ENCODE measurements at places on chromosomes 3 and 15.

DNA sequence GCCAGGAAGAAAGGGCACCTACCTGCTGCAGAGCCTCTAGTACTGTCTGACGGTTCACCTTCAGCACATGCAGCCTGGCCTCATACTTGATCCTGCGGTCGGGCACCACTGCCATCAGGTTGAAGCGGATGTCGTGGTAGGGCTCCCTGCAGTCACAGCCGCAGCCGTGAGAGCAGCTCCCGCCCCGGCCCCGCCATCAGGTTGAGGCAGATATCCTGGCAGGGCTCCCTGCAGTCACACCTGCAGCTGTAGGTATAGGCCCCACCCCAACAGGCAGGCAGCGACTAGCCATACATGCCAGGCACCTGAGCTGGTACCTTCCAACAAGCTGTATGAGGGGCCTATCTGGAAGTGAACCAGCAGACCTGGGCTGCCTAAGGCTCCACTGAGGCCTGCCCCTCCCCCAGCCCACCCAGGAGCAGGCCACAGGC is 38.7 kb downstream of the SEMA3G start:
- DNase-seq: no peak

- DNase-seq: no peak
Measured at GRCh38 chr3:120407508-120408287, 43.1 kb downstream of the FSTL1 start.

GRCh38 chr3:183991403-183991802 is 26.3 kb downstream of the ABCC5 start:
- DNase-seq: no peak

DNA sequence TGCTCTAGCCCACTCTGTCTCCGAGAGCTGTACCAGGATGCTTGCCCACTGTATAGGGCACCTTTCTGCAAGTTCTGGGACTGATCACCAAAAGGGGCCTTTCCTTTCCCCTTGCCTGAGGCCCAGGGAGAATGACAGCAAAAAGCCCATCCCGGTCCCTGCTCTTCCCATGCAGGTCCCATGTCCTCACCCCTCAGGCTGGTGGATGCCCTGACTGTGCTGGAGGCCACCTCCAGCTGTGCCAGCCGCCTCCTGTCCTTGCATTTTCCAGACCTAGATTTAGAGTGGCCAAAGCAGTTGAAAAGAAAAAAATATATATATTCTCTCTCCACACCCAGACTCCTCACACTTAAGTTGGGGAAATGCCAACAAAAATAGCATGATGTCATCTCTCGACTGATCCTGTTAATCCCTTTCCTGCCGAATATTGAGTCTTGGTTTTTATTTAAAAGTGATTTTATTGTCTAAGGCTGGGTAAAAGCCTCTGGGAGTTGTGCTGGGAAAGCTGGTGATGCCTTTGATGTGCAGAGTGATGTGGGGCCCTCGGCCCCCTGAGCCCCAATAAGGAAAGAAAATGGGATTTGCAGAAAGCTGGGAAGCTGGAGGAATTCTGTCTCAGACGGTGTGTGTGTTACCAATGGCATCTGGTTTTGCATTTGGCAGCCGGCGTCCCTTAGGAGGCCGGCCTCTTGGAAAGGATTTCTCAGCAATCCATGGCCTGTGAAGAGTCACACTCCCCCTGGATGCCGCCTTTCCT is 29.3 kb upstream of the TPM1 start:
- no peak for DNase-seq

DNA sequence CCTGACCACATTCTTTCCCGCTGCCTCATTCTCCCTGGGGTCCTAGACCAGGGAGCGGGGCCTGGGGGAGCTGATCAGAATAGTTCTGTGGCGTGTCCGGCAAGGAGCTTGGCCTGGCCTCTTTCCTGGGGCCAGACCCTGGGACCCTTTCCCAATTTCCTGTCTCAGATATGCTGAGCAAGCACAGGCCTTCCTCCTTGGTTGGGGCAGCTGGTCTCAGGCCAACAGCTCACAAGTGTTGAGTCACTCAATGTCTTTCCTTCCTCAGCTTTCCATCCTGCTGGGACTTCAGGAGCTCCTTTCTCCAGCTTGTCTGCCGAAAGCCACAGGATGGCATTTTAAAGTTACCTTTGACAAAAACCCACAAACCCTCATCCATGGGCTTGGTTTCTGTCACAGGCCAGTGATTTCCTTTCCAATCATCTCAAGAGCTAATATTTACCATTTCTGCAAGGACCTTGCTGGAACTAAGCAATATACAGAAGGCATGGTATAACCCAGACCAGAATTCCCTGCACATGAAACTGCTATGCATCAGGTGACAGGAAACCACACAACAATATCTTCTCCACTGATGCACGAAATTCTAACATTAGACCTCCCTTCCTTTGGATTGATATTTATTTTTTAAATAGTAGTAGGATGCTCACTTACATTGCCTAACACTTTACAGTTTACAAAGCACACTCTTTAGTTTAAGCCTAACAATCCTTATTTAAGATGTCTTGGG is 19.5 kb upstream of the TIMP4 start:
- DNase-seq: peak; percentile 50

DNA sequence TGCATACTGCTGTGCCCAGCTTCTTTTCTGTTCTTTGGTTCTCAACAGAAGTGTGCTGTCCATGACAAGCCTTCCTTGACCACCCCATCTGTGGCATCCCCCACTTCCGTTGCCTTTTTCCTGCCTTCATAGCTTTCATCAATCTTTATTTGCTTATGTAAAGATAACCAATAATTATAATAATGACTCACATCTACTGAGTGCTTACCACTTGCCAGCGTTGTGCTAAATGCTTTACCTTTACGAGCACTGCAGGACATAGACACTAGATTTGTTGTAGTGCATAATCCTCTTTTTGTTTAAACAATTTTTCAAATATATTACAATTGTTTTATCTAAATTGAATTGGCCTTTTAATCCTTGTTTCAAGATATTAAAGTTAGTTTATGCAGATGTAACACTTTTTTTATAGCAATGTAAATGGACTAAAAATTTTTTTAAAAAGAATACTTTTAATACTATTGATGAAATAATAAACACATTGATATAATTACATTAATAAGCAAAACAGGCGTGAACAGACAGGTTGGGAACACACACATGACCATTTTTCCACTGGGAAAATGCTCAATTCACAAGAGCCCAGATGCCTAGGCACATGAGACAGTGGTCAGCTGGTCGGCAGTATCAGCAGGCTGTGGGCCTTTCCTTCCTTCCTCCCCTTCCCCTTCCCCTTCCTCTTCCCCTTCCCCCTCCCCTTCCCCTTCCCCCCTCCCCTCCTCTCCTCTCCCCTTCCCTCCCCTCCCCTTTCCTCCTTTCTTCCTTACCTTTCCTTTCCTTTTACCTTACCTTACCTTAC is 42.5 kb downstream of the TRAK1 start:
- no peak for DNase-seq

GRCh38 chr3:22284559-22284958 is 533.5 kb upstream of the ZNF385D start:
- no peak for DNase-seq

DNA sequence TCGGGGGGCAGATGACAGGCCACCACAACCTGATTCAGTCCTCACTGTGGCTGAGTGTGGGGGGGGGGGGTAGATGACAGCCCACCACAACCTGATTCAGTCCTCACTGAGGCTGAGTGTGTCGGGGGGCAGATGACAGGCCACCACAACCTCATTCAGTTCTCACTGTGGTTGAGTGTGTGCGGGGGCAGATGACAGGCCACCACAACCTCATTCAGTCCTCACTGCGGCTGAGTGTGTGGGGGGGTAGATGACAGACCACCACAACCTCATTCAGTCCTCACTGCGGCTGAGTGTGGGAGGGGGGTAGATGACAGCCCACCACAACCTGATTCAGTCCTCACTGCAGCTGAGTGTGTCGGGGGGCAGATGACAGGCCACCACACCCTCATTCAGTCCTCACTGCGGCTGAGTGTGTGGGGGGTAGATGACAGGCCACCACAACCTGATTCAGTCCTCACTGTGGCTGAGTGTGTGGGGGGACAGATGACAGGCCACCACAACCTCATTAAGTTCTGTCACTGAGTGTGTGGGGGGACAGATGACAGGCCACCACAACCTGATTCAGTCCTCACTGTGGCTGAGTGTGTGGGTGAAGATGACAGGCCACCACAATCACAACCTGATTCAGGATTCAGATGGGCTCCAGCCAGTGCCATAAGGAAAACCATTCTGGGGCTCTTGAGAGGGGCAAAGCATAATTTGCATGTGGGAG is 16.9 kb downstream of the ZNF717 start:
- DNase-seq: no peak

GRCh38 chr3:53970661-53971060 is 79.0 kb upstream of the SELENOK start:
- DNase-seq: no peak

DNA sequence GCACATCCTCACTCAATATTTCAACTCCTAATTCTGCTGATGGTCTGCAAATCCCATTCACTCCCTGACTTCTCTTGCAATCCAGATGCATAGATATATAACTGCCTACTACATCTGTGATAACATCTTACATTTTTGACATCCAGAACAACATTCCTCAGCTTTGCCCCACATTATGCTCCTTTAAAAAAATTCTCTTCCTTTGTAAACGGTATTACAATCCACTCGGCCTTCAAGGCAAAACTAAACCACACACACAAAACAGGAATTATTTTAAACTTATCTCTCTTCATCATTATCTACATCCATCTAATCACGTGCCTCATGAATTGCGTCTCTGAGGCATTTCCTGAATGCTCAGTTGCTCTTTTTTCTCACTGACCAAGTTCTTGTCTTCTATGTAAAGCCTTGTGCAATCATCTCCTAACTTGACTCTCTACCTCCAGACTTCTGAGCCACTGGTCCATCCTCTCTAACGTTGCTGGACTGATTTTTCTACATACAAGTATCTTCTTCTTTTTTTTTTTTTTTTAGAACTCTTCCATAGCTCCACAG is 117.0 kb downstream of the SATB1 start:
- no peak for DNase-seq

DNA sequence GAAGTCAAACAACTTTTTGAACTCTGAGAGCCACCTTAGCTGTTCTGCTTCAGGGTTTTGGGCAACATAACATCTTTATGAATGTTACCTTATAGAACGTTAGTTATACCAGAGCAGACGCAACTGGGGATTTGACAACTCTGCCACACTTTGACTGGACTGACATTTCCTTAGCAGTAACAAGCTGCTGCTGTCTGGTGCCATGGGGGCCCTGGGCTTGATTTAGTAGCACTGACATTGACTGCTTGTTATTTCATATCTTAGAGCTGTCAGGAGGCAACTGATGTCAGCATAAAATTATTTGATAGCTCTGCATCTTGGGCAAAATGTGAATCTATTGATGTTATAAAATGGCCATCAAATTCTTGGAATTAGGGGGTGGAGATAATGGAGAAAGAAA is 285.4 kb downstream of the ROBO2 start:
- DNase-seq: no peak

DNA sequence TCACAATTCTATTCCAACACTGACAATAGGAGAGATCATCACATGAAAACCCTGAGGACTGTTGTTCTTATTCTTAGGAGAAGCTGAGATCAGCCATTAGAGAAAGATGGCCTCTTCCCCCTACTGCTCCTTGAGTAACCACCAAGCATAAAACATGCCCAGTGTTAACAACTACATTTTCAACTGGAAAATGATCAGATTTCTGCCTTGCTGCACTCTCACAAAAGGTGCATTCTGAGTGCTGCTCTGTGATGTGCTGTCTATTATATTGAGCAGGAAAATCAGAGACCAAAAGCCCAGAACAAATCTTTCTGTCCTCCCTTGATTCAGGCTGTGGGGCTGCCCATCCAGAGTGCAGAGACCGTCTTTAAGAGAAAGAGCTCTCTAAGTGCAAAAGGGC is 304.6 kb upstream of the TRIM42 start:
- no peak for DNase-seq

DNA sequence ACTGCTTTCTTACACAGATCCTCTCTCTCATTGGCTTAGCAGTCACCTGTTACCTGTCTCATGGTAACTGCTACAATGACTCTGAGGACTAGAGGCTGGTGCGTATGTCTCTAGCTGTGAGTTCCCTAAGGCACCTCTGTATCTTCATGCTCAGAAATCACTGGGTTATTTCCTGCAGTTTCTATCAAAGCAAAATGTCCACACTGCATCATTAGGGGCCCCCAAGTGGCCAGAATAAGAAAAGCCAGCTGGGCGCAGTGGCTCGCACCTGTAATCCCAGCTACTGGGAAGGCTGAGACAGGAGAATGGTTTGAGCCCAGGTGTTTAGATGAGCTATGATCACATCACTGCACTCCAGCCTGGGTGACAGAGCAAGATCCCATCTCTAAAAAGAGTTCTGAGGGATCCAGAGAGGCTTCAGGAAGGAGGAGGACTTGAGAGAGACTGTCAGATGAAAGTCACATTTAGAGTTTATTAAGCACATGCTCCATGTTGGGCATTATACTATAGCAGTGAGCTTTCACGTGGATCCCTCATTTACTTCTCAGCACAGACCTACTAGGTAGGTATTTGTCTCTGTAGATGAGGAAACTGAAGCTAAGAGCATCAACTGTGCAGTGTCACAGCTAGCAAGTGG is 2.3 kb upstream of the VPS18 start:
- DNase-seq: peak; percentile 55

DNA sequence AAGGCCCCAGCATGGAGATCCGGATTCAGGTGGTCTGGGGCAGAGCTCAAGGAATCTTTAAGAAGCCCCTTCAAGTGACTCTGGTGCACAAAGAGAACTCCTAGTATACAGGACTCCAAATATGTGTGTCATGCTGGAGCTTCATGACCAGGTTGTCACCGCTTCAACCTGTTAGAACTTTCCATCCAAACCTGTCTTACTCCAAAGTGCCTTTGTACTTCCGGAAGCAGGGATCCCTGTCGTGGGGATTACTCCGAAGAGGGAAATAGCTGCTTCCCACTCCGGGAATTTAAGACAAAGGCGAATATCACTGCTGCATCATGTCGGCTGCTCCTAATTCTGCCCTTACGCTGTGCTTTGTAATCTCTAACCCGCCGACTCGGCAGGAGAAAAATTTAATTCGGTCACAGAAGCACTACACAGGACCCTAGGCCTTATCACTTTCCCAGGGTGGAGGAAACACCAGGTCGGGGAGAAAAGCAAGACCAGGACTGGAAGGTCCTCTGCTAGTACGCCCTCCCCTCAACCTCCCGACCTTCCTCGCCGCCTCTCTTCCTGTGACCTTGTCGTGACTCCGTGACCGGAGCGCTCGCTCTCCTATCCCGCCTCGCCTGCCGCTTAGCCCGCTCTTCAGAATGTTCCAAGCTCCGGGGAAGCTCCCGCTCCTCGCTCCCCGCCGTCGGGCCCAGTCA is 730 bp downstream of the HIGD1A start:
- DNase-seq: peak; percentile 20

GRCh38 chr3:141746962-141747361 is 8.9 kb downstream of the RNF7 start:
- no peak for DNase-seq

GRCh38 chr3:53046171-53047170 is 598 bp upstream of the SFMBT1 start:
- no peak for DNase-seq

DNA sequence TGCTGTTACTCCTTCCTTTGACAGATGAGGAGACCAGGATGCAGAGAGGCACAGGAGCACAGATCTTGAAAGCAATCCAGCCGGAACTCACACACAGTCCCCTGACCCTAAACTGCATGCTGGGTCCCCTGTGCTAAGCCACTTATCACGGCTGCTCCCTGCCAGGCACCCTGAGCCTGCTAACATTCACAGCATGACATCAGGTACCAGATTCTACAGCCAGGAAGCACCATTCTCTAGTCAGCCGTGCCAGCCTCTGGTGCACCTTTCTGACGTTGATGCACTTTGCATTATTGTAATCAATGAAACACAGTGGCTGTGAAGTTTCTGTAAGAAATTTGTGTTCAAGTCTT is 247.3 kb downstream of the OCA2 start:
- no peak for DNase-seq

Data from AML-193 (cell line).